ENCODE measurements at places on chromosomes 5 and 9.
A peak's percentile ranks its signal among the peaks of the same experiment; 100 is the strongest.

DNA sequence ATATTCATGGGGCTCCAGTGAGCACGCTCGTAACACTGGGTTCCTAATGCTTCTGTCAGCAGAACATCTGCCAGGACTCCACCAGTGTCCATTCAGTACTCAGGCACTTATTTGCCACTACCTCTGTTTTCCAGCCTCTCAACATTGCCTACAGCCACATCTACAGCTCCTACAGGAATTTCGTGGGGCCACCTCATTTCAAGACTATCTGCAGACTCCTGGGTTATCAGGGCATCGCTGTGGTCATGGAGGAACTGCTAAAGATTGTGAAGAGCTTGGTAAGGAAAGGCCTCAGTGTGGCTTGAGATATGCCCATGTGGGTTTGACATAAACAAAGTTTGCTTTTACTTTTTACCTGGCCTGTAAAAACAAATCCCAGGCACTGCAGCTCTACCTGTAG, 92.9 kb downstream of the CYFIP2 start:
- DNase-seq: no peak

DNA sequence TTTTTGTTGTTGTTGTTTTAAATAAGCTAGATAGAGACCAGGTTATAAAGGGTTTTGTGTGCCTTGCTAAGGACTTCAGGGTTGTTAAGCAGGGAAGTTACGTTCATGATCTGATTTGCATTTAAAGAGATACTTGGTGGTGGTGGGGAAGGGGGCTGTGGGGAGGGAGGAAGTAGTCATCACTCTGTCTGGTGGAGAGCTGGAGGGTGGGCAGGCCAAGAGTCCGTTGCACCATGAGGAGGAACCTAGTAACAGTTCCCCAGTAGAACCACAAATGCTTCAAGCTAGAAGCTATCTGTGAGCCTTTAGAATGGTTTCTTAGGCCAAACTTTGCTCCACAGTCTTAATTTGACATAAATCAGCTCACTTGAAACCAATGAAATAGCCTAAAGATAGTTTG, 18.7 kb upstream of the ROPN1L start:
- DNase-seq: no peak

GRCh38 chr5:96714951-96715451, 52.8 kb downstream of the CAST start:
- DNase-seq: peak; percentile 80

GRCh38 chr5:124948754-124949275, 202.4 kb upstream of the ZNF608 start:
- no peak for DNase-seq

DNA sequence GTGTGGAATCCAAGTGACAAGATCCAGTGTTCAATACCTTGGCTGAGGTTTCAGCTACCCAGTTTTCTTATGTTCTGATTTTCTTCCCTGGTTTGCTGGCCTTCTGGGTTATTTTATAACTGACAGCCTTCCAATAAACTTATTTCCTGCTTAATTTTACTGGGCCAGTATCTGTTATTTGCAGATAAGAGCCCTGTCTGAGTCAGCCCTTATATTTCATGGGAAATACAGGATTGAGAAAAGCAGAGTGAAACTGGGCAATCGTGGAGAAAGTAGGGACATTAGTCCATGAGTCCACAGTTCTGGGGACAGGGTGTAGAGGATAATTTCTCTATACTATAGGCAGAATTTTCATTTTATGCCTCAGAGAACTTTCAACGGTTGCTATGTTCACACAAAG, 32.3 kb downstream of the TMEM167A start:
- no peak for DNase-seq

DNA sequence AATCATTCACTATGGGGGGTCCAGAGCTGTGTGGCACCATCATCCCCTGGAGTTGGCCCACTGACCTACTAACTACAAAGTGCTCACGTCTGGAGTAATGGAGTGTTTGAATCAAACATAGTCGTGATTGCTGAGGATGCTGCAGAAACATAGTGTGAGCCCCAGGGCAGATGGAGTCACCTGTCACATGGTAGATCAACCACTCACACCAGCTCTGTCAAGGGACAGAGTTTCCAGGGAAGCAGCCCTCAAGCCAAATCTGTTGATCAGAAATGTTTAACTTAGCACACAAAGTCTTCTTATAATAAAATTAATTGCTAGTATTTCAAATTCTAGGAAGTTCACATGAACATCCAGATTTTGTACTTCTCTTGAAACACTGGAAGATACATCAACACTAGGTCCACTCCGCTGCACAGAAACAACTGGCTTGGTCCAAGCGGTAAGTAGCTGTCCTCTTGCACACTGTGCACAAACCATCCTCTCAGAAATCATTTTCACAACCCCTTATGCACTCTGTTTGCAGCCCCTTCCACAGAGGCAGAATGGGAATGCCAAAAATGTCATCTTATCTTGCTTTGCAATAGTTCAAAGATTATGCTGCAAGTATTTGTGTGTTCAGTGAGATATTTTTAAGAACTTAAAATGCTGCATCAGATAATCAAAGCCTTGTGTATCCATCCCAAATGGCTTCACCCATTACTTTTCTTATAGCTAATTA, 191.0 kb downstream of the EPB41L4A start:
- DNase-seq: no peak

DNA sequence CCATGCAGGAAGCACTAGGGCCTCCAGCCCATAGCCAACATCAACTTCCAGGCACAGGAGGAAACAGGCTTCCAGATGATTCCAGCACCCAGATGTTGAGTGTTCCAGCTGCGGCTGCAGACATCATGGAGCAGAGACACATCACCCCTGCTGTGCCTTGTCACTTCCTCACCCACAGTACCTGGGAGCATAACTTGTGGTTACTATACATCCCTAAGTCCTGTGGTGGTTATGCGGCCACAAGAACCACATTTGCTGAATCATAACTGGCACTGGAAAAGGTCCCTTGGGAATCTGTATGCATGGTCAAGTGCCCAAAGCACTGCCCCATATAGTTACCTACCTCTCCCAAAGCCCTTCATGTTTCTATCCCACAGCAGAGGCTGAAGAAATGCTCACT, 56.6 kb downstream of the WHRN start:
- peak; percentile 35 for DNase-seq

DNA sequence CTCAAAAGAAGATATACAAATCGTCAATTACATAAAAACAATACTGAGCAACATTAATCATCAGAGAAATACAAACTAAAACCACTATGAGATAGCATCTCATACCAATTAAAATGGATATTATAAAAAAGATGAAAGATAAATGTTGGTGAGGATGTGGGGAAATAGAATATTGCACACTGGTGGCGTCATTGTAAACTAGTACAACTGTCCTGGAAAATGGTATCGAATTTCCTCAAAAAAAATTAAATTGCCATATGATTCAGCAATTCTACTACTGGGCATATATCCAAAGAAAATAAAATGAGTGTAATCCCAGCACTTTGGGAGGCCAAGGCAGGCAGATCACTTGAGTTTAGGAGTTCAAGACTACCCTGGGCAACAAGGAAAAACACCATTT, 326.0 kb upstream of the FTMT start:
- DNase-seq: no peak

- no peak for DNase-seq
These were observed 101.0 kb downstream of the STARD4 start for GRCh38 chr5:111411301-111411700.

DNA sequence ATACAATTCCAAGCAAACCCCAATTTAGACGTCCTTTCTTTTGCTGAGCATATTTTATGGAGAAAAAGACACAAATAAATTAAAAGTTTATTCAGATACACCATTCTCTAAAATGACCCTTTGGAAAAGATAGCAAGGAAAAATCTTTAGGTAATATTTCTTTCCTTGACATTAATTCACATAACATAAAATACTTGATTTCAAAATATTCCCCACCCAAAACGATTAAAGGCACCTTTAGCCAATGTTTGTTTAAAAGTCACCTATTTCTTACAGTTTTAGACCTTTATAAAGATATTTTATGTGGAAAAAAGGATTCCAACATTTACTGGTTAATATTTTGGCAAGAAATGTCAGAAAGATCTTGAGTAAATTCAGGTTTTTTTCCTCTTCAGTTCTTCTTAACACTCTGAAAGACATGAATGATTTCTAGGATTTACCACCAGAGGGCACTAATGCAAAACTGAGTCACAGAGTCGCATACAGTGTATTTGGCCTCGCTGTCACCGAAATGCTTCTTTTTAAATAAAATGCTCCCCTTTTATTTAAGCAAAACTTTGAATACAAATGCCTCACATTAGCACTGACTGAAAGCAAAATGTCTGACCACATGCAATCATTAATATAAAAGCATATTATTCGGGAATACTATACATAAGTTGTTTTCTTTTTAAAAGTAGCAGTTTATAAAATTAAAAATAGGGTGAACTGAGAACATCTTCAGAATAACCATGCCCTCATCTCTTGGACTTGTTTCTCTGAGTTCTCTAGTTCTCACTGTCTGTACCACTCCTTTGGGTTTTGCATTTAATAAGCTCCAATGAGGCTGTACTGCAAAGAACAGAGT, 122.5 kb downstream of the SLC1A3 start:
- peak; percentile 70 for DNase-seq

DNA sequence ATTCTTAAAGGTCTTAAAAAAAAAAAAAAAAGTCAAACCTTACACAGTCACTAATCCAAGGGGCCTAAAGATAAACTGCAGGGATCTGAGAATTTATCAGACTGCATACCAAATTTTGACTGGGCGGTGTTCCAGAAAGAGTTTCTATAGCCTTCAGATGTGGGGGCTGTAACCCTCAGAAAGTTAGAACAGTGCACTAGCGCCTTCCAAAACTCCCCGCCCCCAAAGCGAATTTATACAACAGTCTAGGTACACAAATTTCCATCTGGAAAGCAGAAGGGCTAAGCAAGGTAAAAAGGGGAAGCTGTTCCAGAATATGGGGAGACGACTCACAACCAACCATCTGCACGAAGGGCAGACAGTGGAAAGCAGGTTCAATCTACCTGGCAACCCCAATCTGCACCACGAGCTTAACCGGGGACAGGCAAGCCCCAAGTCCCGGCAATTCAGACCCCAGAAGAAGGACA, 813 bp downstream of the ERMP1 start:
- DNase-seq: no peak

DNA sequence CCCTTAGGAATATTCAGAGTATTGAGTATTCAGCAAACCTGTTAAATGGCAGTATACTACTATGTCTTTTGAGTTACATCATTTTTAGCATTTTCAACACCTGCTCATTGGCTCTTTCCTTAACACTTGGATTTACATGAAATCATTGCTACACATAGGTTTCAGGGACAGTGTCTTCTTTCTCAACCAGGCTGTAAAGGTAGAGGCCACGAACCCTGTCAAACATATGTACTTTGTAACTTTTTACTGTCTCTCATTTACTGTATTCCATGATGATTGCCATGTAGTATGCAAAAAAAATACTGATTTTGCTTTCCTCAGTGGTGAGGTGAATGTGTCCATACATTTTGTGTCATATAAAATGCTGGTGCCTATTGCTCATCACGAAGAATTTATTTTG, 264.4 kb downstream of the SLCO4C1 start:
- no peak for DNase-seq

DNA sequence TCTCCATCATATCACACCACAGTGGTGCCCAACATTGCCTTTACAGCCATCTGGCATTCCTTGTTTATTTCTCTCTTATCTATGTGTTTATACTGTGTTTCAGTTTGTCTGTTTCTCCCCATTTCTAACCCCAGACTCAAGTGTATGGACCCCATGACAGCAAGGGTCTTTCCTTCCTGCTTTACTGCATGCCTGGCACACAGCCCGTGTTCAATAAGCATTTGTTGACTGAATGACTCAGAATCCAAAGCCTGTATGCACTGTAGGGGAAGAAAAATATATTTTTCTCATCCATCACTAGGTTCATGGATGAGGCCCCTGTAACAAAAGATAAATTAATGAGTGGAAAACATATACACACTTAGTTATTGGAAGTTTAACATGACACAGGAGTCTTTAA, 190.8 kb upstream of the SEMA6A start:
- no peak for DNase-seq

- no peak for DNase-seq
These were observed 10.0 kb upstream of the ACTBL2 start for GRCh38 chr5:57492632-57493031.

DNA sequence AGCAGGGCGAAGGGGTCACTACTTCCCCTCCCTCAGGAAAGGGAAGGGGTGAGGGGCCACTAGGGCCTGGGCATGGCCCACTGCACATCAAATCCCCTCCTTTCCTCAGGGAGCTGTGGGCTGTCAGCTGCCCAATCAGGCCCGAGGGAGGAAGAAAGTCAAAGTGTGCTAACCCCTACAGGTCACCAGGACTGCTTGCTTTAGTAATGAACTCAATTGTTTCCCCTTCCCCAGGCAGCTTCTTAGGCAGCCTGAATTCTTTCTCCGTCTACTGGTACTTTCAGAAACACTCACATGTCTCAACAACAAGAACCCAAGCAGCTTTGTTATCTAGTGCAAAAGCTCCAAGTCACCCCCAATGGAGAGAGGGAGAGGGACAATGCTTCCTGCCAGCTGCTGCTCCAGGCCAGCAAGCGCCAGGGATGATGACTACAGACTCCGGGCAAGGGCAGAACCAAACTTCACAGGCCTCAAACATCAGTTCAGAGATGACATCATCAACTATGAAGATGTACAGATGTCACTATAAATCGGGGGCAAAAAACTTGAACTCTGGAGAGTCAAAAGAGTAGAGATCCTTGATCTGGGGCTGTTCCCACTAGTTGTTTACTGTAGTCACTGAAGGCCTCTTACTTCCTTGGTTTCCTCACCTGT, 100.7 kb downstream of the SLIT3 start:
- no peak for DNase-seq

- no peak for DNase-seq
These were observed 196.2 kb downstream of the RGS3 start for GRCh38 chr9:113659740-113660139.

DNA sequence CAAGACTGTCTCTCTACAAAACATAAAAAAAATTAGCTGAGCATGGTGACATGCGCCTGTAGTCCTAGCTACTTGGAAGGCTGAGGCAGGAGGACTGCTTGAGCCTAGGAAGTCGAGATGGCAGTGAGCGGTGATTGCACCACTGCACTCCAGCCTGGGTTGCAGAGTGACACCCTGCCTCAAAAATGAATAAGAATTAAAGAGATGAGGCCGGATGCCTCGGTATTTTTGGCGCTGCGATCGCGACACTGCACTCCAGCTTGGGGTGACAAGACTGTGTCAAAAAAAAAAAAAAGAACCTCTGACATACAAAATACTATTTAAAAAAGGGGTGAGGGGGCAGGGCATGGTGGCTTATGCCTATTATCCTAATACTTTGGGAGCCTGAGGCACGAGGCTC, 7.3 kb downstream of the GPBP1 start:
- no peak for DNase-seq

- no peak for DNase-seq
These were observed 23.1 kb downstream of the SMAD5 start for GRCh38 chr5:136155761-136156160.

Data from AG20443 (cell line).